ENCODE measurements at places on chromosomes 5 and 9. TPM values are rescaled to one million over a fixed set of nuclear protein-coding genes. Genes with fewer than 3 reads are reported as not detected.

The FAM200C gene
- 13.1 TPM for polyA plus RNA-seq

GRCh38 chr5:149475777-149476176, 75.5 kb downstream of the CSNK1A1 start:
- DNase-seq: no peak

- no peak for DNase-seq
Measured at GRCh38 chr9:1125741-1126140, 75.6 kb downstream of the DMRT2 start.

The SLC6A7 gene
- not detected for polyA plus RNA-seq

DNA sequence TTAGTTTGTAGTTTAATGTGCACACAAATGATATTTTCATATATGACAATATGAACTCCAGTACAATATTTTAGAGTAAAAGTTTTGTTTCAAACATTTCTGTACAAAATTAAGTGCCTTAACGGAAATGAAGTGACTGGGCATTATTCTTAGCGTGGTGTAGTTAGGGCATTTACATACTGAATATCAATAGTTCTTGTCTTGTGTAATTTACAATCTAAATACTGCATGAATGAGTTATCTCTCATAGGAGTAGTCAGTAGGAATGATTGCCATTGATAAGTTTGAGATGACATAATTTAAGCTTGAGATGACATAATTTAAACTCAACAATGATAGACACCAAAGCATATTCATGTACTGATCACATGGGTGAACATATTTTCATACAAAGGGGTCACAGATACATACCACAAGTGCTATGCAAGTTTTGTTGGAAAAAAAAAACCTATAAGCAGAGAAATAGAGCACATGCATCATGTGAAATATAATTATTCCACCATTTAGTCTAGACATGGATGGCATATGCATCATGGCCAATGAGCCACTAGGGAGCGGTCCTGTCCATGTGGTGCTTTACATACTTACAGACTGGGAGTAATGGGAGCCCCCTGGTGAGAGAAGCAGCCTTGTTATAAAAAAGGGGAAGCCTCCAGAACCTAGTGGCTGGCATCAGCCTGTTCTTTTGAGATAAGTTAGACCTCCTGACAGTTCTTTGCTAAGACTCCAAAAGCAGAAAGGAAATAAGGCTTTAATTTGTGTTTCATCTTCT, 1523.9 kb downstream of the MAT2B start:
- DNase-seq: no peak

DNA sequence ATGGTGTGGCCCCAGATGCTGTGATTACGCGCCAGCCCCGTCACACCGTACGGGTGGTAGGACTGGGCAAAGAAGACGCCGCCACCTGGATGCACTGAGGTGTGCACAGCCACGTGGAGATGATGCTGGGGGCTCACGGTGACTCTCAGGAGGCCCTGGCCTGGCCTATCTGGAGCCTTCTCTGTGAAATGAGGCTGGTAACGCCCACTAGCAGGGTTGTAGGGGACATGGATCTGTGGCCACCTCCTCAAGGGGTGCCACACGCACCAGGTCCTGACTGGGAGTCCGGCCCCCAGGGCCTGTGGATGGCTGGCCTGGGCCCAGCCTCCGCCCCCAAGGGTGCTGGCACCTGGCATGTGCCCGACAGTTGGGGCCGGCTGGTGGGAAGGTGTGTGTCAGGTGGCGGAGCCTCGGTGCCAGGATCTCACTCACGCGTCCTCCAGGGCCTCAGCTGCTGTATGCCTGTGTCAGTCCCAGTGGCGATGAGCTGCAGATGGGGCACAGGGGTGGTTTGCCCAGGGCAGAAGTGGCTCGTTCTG, 32.4 kb downstream of the NEK6 start:
- DNase-seq: no peak

The SLCO4C1 gene
- 30.0 TPM for polyA plus RNA-seq

The PCDHGA3 gene
- polyA plus RNA-seq: 2.9 TPM

The OR1J2 gene
- polyA plus RNA-seq: not detected

The COQ4 gene
- 54.8 TPM for polyA plus RNA-seq

The PHF2 gene
- 43.3 TPM for polyA plus RNA-seq

The RNF145 gene
- polyA plus RNA-seq: 116 TPM

The ZNF879 gene
- 8.0 TPM for polyA plus RNA-seq

The SLC34A3 gene
- polyA plus RNA-seq: 6.9 TPM

The POLR1E gene
- polyA plus RNA-seq: 25.4 TPM

- no peak for DNase-seq
Measured at GRCh38 chr9:127202461-127203169, 62.0 kb upstream of the GARNL3 start.

DNA sequence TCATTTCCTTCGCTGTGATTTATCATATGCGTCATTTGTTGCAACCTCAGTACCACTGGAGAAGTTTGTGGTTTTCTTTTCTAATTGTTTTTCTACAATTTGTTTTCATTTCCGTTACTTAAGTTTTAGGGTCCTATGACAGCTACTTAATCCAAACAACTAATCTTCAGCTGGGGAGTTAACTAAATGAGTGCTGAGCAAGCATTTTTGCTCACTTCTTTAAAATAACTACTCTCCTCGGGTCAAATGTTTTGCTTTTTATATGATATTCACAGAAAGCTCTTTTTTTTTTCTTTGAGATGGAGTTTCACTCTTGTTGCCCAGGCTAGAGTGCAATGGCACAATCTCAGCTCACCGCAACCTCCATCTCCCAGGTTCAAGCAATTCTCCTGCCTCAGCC, 14.6 kb upstream of the ICE1 start:
- DNase-seq: no peak

- DNase-seq: no peak
Measured at GRCh38 chr5:36521838-36522745, 84.3 kb upstream of the SLC1A3 start.

The SLC45A2 gene
- polyA plus RNA-seq: 0.25 TPM

The WDR38 gene
- polyA plus RNA-seq: 0.38 TPM

The SNCAIP gene
- 19.9 TPM for polyA plus RNA-seq

- no peak for DNase-seq
Measured at GRCh38 chr9:84320231-84320630, 20.3 kb downstream of the SLC28A3 start.

The CARTPT gene
- not detected for polyA plus RNA-seq

- DNase-seq: no peak
Measured at GRCh38 chr5:12672141-12672540, 767.9 kb upstream of the CTNND2 start.

GRCh38 chr5:132480042-132480441, 10.5 kb downstream of the IRF1 start:
- DNase-seq: no peak

DNA sequence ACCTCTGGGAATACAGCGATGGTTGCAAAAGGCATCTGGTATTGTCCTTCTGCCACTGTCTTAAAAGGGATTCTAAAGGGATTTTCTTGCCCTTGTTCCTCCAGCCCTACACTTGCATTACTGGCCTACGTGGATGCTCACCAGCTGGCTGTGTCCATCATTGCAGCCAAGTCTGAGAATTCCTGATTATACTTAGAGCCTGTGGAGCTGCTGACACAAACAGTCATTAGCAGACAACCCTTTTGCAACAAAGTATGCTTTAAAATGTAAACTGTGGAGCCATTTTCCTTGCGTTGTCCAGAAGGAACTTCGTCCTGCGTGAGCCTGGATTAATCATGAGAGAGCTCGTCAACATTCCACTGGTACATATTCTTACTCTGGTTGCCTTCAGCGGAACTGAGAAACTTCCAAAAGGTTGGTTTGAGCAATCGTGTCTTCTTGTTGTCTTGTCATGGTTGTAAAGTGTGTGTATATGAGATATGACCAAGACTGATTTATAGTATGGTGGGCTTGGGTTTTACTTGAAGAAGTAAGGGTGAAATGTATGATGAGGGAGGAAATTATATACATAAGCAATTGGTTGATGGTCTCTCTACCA, at the start of gene MUSK:
MUSK (plus strand) TSS at position 222 of the 598 bp plus-strand sequence; CDS start at position 336, 114 bp downstream.
- no peak for DNase-seq

DNA sequence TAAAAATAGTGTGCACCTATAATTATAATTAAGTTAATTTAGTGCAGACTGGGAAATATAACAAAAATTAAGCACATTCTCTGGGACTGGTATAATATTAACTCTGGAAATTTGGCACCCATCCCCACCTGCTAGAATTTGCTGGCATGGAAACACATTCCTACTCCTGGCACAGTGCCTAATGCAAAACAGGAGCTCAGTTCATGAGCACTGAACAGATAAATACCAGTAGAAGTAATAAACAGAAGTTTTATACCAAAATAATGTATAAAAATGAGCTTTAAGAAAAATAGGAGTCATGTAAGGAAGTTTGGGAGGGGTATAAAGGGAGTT, 23.7 kb upstream of the NPR3 start:
- DNase-seq: no peak

The CCDC192 gene
- polyA plus RNA-seq: 0.91 TPM

DNA sequence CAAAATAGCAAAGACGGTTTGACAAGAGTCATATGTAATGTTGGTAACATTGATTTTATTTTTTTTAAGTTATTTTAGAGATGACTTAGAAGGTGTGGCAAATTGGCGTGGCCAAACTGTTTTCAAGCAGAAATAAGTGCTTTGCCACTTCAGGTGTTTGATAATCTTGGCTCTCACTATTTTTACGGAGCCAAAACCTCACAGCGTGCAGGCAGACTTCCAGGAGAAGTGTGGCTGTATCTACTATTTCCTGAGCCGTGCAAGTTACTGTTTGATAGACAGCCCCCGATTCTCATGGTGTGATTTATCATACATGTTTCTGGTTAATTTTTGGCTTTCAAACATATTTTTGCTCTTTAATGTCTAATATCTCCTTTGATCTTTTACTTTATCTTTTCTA, 269.5 kb downstream of the ADAMTSL1 start:
- DNase-seq: no peak

The TMEM215 gene
- 0.39 TPM for polyA plus RNA-seq

DNA sequence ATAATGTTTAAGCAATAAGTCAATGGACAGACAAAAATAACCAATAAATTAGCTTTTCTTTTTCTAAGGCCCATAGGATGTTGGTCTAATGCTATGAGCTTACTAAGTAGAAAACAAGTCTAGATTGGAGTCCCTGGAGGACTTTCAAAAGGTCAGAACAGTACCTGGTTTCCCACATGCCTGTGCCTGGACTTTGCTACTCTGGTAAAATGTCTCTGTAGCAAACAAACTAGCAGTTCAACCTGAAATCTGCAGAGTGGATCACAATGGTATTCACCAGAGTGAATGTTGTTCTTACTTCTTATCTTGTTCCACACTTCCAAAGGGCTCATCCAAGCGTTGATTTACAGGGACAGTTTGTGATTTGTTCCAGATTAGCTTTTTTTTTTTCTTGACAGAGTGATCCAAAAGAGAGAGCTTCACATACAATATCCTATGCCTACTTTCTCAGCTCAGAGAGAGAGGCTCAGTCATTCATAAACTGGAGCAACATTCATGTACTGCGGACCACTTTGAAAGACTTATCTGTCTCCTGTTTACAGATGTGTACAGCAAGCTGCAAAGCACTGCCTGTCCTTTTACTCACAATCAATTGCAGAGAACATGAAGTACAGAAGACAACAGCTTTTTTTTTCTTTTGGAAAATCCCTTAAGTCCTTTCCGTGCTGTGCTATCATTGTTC, 466.1 kb downstream of the SPATA31D1 start:
- DNase-seq: no peak

The SPATA31A1 gene
- not detected for polyA plus RNA-seq

All from right renal pelvis (tissue), 4 donors.